ENCODE measurements at places on chromosomes 13 and 19. TPM values are rescaled to one million over a fixed set of nuclear protein-coding genes. Genes with fewer than 3 reads are reported as not detected.
A peak's percentile ranks its signal among the peaks of the same experiment; 100 is the strongest.

GRCh38 chr19:49196527-49197240, 39.1 kb downstream of the TRPM4 start:
- DNase-seq = no peak

DNA sequence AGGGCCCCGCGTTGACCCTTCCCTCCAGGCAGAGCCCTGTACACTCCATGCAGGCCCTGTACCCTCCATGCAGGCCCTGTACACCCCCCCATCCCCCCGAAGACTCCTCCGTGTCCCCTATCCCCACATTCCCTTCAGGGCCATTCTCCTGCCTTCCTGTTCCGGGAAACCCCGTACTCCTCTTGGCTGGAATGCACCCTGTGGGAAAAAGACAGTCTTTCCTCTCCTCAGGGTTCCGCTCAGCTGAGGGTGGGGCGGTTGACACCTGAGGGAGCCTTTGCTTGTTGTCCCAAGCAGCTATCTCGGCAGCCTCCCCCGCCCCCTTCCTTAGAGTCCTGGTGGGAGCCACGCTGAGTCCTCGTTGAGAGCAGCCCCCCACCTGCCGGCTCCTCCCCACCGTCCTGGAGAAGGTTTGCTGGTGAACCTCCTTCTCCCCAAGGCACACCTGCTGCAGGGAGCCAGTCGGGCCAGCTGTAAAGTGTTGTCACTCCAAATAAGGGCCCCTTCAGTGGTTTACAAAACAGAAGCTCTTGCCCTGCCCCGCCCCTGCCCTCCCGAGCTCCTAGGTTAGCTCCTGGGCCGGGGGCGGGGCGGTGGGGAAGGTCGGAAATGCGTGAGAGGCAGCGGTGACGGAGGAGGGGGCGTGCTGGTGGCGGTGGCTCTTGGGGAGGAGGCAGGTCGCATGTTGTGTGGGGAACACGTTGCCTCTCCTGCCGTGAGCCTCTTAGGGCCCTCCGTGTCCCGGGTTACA, 1.5 kb downstream of the GNA11 start:
- peak; percentile 15 for DNase-seq

ZNF177 gene
- total RNA-seq = 0.03 TPM

TBCB gene
- 420 TPM for total RNA-seq

ZNF99 gene
- total RNA-seq = not detected

GRCh38 chr13:30107521-30108136, 199.7 kb downstream of the KATNAL1 start:
- no peak for DNase-seq

DNA sequence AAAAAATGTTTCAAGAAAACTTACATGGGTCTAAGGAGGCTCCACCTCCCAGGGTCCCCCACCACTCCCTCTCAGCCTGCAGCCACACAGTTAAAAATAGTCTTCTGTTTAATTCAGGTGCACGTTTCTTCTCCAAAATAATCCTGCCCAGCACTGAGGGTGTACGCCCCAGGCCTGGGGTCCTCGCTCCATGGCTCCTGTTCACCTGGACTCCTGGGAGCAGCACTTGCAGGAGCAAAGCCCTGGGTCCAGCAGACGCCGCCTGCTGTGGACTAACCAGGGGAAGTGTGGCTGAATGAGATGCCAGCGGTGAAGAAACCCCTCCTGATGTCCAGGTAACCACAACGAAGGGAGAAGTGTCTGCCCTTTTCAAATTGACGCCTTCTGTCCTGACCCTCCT, 41.3 kb upstream of the CD33 start:
- DNase-seq = no peak

ATP12A gene
- not detected for total RNA-seq

DNA sequence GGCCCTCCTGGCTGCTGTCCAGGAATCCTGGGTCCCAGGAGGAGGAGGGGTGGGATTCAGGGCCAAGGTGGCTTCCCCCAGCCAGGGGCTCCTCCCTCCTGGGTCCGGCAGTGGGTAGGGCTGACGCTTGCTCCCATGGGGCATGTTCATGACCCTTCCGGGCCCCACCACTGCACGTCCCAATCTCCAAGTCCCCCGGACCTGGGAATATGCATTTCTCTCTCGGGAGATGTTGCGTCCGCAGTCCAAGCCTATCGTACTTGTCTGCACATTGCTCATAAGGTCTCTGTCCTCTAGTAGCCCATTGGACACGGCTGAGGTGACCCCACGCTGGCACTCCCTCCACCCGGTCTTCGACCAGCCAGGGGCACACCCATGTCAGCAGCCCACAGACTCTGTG, 192.3 kb downstream of the TEX29 start:
- no peak for DNase-seq

GRCh38 chr19:18388100-18388959, 2.4 kb downstream of the GDF15 start:
- DNase-seq = peak; percentile 74

DNA sequence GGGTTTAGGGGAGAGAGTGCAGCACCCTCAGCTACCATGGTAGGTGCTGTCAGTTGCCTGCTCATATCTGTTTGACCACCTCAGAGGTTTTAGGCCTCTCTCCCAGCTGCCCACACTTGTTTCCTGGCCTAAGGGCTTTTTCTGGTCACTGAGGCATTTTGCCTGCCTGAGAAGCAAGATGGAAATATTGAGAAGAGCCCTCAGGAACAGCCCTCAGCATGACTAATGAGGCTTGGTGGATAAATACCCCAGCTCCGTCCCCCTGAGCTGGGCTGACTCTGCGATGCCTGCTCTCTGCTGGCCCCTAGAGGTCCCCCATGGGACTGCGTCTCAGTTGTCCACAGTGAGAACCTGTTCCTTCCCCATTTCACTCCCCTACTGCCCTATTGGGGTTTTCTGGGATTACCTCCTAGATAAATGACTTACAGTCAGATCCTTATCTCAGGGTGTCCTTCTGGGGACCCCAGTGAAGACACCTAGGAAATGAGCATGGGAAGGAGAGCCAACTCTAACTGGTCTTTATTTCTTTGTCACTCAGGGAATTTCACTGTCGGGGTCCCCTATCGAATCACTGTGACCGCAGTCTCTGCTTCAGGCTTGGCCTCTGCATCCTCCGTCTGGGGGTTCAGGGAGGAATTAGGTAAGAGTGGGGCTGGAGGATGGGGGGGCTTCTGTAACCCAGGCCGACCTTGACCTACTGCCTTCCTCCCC, 13.3 kb downstream of the PALM3 start:
- peak; percentile 63 for DNase-seq

DNA sequence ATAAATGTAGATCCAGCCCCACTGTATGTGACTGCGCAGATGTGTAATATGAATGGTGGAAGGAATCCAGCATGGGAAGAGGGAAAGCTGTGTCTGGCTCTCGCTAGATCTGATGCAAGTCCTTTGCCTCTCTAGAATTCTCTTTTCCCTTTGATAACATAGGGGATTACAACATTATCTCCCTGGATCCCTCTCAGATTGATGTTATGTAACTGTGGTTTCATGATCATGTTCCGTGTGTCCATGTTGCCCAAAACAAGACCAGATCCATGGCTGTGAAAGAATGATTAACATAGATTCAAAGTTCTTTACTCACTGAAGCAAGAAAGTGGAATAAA, 184.0 kb upstream of the UBL3 start:
- DNase-seq = no peak

GRCh38 chr13:98054301-98054700, 88.6 kb upstream of the FARP1 start:
- no peak for DNase-seq

GRCh38 chr13:111897846-111898215, 169.1 kb upstream of the SOX1 start:
- DNase-seq = no peak

CD70 gene
- total RNA-seq = not detected

- DNase-seq = no peak
Measured at GRCh38 chr19:13181747-13182388, 31.7 kb downstream of the IER2 start.

- DNase-seq = peak; percentile 78
Measured at GRCh38 chr19:9791552-9792205, 23.1 kb upstream of the ZNF846 start.

- no peak for DNase-seq
Measured at GRCh38 chr19:2577722-2578335, 101.9 kb downstream of the GADD45B start.

DNA sequence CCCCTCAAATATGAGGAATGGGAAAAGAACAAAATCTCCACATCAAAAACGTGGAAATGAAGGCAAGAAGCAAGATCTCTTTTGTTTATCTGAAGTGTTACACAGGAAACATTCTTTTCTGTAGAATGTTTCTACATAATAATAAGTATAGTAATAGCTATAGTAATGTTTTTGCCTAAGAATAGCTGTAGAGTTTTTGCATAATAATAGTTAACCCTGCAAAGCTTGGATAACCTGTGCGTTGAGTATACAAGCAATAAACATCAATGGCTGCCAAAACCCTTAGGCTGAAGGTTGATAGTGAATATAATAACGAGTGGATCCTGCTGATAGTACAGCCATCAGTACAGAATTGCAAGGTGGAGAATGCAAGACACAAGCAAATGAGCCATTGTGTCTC, 11.1 kb upstream of the LILRA5 start:
- no peak for DNase-seq

- no peak for DNase-seq
Measured at GRCh38 chr13:41213316-41213715, 18.9 kb upstream of the KBTBD7 start.

GRCh38 chr13:39684531-39685137, 29.2 kb downstream of the COG6 start:
- DNase-seq = peak; percentile 52

YJEFN3 gene
- 1.9 TPM for total RNA-seq

Measured in HT-29 (cell line).